Neural crest cell (in vitro differentiated cells): ENCODE measurements at places on chromosomes 16 and 17.

DNA sequence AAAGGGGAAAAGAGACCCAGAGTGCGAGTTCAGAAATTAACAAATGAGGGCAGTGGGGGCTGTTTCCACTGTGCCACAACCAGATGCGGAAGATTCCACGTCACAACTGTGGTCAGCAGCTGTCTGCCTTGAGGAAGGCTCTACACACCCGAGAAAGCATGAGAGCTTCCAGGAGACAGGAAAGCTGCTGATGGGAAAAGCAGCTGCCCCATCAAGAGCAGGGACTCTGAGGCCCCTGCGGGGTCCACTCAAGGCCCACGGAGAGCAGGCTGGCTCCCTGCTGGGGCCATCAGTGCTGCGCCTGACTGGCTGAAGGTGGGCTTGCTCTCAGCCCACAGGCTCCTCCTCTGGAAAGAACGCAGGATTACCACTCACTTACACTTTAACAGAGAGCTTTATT is 14.8 kb upstream of the TRAP1 start:
- DNase-seq: no peak

GRCh38 chr17:64502809-64503208 is 3.3 kb downstream of the DDX5 start:
- DNase-seq: no peak

DNA sequence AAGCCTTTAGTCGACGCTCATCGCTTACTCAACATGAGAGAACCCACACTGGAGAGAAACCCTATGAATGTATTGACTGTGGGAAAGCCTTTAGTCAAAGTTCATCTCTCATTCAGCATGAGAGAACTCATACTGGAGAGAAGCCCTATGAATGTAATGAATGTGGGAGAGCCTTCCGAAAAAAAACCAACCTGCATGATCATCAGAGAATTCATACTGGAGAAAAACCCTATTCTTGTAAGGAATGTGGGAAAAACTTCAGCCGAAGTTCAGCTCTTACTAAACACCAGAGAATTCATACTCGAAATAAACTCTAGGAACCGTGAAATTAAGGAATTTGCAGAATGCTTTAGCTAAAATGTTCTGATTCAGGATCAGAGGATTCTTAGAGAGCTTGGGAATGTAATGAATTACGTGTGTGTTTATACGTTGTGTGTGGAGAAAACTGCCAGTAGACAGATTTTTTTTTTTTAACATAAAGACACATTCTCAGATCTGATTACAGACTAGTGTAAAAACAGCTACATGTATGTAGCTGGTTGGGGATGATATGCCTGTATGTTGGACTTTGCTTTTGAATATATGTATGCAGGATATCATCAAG is 25.4 kb downstream of the ZFP90 start:
- DNase-seq: no peak

- DNase-seq: no peak
These were observed 77.7 kb upstream of the GNG13 start for GRCh38 chr16:878072-878784.
